ENCODE measurements at places on chromosomes 5 and 9. TPM values are rescaled to one million over a fixed set of nuclear protein-coding genes. Genes with fewer than 3 reads are reported as not detected.

Gene STK32A
- 10.7 TPM for polyA plus RNA-seq

Gene TMOD1
- polyA plus RNA-seq, result 1.6 TPM

Gene IFNA8
- not detected for polyA plus RNA-seq

Gene PCDHGB7
- 11.0 TPM for polyA plus RNA-seq

Gene PCDHGC5
- polyA plus RNA-seq, result 0.40 TPM

DNA sequence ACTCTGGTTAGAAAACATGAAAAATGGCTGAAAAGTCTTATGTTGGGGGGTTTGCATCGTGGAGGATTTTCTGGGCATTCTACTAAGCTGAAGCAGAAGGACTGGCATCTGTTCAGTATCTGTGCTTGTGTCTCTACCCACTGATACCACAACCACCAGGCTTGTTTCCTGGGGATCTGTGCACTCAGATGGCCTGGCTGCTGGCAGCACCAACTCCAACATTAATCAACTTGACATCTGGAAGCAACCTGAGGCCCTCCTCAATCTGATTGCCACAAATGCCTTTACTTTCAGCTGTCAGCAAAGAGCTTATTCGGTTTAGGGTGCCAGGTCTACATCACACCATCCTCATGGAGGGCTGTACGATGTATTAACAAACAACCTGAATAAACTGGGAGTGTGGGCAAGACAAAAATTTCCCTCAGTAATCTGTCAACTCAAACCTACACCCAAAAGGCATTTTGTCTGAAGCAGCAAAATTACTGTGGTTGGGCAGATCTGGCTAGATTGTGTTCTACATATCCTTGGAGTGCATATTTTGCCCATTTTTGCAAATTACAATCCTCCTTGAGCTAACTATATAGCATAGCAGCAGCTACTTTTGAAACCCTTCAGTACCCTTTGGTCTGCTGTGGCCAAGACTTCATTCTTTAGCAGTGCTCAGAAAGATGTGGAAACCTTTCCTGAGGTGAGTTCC, 74.6 kb downstream of the FOXD1 start:
- no peak for DNase-seq

DNA sequence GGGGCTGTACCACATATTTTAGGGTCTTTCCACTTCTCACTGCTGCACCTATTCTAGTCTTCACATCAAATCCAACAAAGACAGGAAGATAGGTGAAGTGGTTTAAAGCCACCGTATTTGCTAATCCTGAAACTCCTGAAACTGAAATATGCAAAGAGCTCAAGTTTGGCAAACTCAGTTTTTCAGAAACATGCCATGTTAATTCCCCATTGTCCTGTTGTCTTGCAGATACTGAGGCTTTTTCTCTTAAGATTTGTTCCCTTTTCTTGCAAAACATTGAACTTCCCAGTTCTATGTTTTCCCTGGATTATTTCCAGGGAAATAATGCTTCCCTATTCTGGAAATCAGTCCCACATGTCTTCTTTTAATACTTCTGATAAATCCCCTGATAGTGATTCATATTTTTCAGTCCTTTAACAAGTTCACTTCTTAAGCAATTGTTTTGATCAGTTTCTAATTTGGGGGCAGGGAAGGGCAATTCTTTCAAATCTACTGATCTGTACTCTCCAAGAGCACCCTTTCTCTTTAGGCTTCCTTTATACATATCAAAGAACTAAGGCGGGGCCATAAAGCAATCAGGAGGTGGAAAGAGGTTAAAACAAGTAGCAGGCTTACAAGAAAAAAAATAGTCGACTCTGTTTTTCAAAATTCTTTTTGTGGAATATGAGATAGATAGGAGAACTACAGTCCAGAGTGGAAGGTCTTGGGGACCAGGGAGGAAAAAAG, 648.5 kb downstream of the BNC2 start:
- DNase-seq, result no peak

- no peak for DNase-seq
Observed at GRCh38 chr9:20209391-20210340, 412.6 kb downstream of the MLLT3 start.

DNA sequence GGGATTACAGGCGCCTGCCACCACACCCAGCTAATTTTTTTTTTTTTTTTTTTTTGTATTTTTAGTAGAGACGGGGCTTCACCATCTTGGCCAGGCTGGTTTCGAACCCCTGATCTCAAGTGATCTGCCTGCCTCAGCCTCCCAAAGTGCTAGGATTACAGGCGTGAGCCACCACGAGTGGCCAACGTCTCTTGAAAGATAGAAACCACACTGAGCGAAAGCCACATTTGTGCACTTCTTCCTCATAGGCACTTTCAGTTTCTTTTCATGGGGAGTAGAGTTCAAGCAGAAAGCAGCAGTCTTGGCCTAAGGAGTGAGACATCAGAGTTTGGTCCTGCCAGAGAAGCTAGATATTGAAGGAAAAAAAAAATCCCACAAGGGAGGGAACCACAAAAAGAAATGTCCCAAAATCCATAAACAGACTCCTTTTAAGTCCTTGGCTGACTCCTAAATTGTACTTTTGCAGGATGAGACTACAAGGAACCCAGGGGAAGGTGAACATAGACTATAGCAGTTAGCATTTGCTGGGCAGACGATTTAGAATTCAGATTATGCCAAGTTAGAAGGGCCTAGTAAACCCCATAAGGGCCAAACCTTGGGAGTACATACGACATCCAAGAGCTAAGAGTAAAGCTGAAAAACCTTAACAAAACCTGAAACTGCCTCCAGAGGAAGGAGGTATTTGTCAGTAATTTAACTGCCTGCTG, 43.9 kb upstream of the GLIPR2 start:
- DNase-seq, result no peak

- peak; percentile 74 for DNase-seq
Observed at GRCh38 chr9:68704814-68705530, at the start of gene PIP5K1B. TSS of gene PIP5K1B (plus strand) at chr9:68705240. CDS start at chr9:68822615, 117,375 bp downstream.

DNA sequence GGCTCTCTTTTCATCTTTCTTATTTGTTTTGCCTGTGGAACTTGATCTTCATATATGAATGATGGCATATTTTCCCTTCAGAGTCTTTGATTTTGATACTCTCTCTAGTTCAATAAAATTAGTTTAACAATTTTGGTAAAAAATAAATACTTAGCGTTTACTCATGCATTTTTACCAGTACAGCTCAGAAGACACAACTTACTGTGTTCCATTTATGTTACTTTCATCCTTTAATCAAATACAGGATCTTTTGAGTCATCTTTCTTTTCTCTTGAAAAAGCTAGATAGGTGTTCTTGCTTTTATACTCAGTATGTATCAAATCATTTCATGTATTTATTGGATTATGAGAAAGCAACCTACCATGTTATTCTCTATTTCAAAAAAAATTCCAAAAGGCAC, 47.1 kb upstream of the RICTOR start:
- DNase-seq, result no peak

DNA sequence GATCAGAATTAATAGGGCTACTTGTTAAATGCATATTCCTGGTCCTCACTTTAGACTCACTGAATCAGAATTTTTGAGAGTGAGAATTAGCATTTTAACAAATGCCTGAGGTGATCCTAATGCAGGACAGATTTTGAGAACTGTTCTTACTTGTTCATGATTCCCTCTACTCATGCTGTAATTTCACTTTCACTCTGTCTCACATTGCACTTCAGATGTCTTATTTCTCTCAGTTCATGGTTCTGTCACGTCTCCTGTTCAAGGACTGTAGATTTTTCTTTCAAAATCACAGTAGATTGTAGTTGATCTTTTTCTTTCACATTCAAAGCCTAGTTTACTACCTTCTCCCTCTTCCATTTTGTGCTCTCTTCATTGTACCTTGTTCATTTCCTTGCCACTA, 54.3 kb downstream of the ADGRV1 start:
- no peak for DNase-seq

DNA sequence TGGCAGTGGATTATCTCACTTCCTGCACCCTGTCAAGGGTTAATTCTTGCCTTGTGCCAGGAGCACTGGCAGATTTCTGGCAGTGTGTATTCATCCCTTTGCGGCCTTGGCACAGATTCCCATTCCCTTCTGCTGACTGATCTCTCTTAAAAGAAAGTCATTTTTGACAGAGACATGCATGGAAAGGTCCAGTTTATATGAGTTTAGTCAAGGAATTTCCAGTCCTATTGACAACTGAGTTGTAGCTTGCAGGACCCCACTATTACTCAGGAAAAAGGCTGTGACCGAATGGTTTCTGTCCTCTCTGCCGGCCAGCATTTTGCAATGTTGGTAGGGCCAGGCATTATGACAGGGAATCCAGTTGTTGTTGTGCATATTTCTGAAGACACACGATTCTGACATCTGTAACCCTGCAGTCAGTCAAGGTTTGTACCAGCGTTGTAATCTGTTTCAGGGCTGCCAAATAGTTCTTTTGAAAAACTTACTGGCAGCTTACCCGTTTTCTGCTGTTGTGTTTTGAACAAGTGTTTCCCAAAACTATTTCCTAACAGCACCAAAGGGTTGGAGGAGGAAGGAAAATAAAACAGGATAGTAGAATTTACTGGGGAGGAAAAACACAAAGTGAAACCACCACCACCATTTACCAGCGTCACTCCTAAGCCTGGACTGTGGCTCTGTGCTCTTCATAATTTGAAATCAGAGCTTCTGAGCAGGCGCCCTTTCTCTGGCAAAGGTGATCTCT, 243.4 kb upstream of the KLF4 start:
- no peak for DNase-seq

Data from renal pelvis (tissue), 12 donors.